ENCODE measurements at places on chromosomes 2 and 18.
A peak's percentile ranks its signal among the peaks of the same experiment; 100 is the strongest.

DNA sequence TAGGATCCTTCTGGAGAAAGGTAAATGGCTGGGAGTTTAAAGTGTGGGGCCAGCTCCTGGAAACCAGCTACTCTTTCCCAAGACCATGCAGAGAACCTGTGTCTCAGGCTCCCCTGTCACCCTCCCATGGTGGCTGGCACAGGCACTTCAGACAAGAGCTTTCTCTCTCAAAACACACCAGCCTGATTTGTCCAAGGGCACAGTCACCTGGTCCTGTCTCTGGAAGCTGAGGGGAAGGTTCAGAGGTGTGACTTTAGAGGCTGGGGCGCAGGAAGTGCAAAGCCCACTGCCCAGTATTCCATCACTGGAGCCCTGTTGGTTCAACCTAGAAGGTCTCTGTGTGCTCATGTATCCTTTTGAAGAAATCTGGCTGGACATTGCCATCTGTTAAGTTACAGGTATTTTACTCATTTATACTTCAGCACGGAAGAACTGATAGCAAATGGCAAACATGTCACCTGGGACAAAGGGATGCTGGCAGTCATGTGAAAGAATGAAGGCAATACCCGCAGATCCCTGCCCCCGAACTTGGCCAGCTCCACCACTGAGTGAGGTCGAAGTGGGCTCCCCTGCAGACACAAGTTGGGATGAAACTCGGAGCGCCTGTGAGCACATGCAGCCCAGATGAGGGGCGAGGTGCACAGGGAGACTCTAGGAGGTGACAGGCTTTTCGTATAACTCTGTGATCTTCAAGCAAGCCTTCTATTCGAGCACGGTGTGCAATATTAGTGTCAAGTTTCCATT lies 96.9 kb upstream of the MGAT4A start:
- DNase-seq = no peak

DNA sequence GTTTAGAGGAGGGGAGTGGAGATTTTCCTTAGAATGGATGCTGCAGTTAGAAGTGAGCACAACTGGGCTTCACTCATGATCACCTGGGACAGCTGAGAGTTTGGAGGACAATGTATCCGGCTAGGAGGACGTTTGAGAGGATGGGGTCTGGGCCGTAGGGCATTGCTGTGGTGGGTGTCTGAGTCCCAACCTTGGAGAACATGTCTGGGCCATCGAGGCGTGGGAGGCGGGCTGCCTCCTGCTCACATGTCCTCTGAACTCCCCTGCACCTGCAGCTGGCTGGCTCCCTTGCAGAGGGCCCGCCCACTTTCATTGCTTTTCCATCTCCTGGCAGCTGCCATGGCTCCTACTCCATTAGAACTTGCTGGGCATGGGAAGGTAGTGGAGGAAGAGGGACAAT lies 203.0 kb upstream of the PXDN start:
- no peak for DNase-seq

DNA sequence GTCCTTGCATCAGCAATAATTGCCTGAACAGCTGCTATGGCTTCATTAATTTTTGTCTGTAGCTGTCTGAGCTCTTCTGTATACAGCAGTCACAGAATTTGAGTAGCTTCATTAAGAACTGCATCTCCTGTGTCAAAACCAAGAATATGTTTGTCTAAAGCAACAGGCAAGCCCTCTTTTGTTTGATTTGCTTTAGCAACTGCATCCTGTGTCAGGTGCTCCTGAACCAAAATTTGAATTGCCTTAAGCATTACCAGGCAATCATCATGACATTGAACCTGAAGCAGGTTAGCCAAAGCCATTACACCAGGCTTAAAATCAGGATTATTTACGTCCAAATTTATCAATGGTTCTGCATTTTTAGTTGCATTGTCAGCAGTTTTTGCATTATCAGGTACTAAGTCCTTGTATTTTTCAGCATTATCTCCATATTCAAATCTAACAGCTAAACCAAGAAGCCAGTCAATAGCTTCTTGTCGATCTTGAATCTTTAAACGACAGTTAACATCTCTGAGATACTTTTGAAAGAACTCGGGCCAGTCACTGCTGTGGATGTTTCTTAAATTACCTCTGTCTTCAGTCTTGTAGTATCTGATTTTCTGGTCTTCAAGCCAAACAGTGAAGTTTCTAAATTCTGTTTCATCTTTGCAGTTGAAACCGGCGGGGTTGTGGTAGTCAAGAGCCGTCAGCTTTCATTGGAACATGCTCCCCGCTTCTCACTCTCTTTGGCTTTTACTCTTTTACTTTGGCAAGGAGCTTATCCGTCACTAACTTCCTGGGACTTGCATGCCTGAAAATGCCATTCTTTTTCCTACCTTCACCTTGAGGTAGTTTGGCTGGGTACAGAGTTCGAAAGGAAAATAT lies 42.2 kb downstream of the MERTK start:
- DNase-seq = no peak

GRCh38 chr2:48457227-48457626 lies 72.7 kb upstream of the STON1 start:
- no peak for DNase-seq

- peak; percentile 95 for DNase-seq
Measured at GRCh38 chr2:159362816-159363251, 76.3 kb upstream of the WDSUB1 start.

- peak; percentile 80 for DNase-seq
Measured at GRCh38 chr2:152485954-152486736, 151.2 kb downstream of the FMNL2 start.

DNA sequence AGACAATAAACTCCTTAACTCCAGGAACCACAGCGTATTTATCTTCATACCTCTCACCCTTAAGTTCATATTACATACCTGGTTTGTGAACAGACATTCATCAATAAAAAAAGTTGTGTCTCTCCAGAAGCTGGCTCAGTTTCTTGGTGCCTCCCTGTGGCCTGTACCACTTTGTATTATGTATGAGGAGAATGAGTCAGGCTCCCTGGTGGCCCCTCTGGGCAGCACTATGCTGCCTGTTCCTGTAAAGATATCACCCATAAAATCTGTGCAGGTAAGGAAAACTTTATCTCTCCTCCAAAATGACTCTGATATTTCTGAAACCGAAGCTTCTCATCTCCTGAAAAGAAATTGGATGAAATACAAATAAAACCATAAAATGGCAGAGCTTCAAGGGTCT lies 198.4 kb upstream of the NT5C1B start:
- no peak for DNase-seq

GRCh38 chr2:113962692-113963480 lies 73.0 kb downstream of the ACTR3 start:
- peak; percentile 39 for DNase-seq

DNA sequence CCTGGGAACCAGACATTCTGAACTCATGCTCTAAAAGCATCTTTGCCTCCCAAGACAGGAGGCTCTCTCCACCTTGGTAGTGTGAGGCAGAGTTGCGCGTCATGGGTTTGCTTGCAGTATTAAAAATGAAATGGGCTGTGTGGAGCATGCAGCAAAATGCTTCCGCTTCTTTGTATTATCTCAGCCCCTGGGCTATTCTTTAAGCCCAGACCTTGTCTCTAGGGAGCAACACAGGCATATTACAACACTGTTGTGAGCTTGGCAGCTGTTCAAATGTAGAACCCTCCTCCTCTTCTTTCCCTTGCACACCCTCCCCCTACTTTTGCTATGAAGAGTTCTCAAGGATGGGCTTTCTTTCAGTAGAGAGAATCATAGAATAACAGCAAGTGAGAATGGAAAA lies 185.1 kb upstream of the LHCGR start:
- no peak for DNase-seq

DNA sequence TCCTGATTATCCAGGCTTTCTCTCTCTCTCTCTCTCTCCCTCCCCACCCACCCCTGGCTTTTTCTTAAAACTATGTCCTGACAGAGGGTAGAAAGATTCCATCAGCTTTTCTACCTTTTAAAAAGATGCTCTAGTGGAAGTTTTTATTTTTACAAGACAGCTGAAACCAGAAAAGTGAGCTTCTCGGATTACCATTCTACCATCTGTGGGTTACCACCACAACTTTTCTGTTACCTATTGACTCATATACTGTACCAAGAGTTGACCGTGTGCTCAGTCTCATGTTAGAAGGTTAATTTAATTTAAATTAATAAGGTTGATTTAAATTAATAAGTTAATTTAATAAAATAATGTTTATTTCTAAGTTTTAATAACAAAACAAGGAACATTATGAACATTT lies 137.6 kb downstream of the UPP2 start:
- no peak for DNase-seq

GRCh38 chr2:241788572-241788971 lies 11.9 kb downstream of the GAL3ST2 start:
- peak; percentile 69 for DNase-seq

DNA sequence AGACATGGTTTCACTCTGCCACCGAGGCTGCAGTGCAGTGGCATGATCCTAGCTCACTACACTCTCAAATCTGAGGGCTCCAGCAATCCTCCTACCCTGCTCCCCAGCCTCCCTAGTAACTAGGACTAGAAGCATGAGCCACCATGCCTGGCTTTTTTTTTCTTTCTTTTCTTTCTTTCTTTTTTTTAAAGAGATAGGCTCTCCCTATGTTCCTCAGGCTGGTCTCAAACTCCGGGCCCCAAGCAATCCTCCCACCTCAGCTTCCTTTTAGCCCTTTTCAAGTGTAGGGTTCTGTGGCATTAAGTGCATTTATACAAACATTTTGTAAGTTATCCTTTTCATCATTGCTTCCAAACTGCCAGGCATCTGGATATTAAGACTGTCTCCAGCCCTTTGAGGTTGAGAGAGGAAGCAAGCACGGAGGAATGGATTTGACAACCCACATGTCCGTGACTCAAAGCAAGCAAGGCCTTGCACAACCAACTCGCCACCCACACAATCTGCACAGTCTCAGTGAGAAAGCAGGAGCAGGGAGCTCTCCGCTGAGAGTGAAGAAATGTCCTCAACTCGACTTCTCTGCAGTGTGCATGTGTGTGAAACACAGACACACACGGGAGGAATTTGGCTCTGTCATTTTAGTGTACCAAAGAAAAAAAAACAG lies 65.6 kb downstream of the ATP8B1 start:
- DNase-seq = peak; percentile 98

GRCh38 chr2:97995734-97996624 lies at the start of gene TMEM131:
TSS of gene TMEM131 (minus strand) at chr2:97995948. CDS start at chr2:97995662, 286 bp downstream.
- peak; percentile 96 for DNase-seq

GRCh38 chr2:95730813-95731212 lies 139.0 kb downstream of the TRIM43 start:
- no peak for DNase-seq

DNA sequence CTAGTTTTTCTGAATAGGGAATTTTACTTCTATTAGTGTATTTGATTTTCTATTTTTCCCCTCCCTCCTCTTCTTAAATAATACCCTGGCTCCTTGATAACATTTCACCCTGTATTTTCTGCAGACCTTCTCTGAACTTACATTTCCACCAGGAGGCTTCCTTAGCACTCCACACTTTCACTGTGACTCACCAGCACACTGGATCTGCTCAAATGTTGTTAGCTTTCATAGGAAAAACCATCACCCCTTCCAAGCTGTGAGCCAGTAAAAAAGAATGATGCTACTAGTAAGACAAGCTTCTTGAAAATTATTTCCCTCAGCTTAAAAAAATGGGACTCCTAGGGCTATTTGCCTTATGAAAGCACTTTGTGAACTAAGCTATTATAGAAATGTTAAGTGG lies 16.1 kb downstream of the SUPT7L start:
- no peak for DNase-seq

DNA sequence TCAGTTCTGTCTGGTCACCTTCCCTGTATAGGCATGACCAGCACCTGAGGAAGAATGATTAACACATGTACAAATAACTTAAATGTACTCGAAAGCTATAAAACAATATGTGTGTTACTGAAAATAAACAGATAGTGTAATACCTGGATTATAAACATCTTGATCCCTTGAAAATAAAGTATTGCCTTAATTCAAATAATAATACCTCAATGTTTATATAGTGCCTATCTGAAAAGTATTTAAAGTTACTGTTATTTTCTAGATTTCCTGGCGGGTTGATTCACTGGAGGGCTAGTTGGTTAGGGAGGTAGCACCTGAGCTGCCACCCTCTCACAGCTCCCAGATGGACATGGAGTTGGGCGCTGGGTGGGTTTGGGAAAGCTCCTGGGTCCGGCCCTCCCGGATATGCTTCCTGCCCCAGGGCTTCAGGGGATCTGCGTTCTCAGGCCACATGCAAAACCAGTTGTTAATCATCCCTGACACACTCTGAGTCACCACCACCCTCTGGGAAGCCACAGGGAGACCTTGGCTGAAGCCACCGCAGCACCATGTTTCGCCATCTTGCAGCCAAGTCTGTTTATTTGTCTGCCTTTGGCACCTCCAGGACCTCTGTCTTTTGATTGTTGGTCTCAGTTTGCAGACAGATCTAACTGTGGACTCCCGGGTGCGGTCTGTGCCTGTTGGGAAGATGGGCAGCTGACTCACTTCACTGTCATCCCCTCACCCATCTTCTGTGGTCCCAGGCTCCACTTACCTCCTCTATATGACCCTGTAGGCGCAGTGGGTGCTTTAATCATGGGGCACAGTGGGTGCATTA lies 35.3 kb downstream of the RAB31 start:
- peak; percentile 97 for DNase-seq

DNA sequence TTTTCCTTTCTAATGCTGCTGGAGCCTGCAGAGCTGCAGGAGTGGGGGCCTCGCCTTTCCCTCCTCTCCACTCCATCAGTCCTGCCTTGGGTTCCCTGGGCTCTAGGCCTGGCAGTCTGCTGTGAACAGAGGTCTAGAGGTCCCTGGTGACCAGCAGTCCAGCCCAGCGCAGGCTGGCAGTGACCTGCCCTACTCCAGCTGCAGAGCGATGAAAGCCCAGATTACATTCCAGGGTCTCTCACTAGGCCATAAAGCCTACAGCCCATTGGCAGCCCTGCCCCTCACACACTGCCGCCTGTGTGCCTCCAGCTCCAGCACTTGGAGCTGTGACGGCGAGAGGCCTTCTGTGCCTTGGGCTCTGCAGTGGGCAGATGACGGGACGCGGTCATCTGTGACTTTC lies 14.8 kb upstream of the MAL start:
- no peak for DNase-seq

DNA sequence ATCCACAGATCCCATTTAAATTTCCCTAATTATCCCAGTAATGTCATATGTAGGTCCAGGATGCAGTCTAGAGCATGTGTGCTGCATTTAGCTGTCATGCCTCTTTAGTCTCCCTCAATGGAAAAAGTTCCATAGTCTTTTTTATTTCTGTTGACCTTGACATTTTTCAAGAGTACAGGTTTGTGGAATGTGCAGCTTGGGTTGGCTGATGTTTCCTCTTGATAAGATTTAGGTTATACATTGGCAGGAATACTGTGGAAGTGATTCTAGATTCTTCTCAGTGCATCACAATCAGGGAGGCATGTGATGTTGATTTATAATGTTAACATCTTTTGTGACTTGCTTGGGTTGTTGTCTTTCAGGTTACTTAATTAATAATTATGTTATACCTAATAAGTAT lies 42.5 kb downstream of the PPM1B start:
- DNase-seq = no peak

All from inflammatory macrophage treated with lipopolysaccharide for 4 hours (primary cell).